ENCODE measurements at places on chromosomes 4 and X.

- no peak for DNase-seq
These were observed 58.7 kb upstream of the EMCN start for GRCh38 chr4:100576570-100576969.

DNA sequence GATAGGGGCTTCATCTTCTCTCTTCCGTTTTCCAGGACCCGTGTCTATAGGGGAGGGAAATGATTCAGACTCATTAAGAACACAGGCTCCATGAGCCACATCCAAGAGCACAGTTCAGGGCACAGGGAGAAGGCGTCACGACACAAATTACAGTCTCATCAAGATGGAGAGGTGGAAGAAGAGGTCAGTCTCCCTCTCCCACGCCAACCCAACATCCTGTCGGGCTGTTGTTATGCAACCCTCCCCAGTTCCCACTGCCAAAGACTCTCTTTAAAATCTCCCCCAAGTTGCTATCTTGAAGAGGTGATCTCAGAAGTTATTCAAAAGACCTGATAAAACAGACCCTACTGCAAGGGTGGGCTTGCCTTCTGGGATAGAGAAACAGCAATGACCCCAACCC is 12.6 kb downstream of the ZMYM3 start:
- DNase-seq: no peak

GRCh38 chr4:158588285-158588684 is 66.6 kb downstream of the RXFP1 start:
- DNase-seq: no peak

DNA sequence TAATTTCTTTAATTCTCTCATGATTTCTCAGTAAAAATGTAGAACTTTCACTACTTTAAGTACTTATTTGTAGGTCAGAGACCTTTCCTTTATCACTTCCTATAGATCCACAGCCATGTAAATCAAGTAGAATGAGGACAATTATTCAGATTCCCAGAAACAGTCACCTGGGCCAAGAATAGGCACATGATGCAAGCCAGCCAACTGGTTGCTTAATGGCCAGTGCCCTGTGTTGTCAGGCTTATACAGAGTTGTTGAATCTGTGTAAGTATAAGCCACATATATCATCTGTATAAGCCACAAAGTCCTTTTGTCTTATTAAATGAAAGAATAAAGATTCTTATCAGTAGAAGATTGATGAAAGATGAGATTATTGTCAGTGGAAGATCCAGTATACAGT is 5.2 kb downstream of the BANK1 start:
- no peak for DNase-seq

DNA sequence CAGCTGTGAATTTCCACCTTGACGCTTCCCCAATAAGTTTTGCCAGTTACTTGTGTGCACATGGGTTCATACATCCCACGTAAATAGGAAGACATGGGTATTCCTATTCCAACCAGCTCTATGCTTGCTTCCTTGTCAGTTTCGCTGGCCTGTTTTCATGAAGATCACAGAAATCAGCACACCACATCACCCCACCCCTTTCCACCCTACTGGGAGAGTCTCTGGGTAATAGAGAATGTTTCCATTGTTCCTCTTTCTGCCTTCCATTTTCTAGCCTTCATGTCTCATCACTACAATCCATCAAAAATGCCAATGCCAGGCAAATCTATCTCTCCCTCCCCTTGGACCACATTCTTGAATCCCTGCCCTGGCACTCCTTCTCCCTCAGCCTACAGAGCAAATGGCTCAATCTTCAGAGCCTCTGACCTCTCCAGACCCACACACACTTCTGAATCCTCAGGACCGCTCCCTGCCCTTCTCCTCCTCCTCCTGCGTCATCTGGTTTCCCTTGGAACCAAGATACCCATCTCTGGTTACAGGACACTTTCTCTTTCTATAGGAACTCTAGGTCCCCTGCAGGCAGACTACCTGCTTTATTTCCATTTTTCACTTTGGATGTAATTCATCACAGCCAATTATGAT is 323.3 kb downstream of the DHX15 start:
- DNase-seq: no peak

- DNase-seq: no peak
These were observed 261.7 kb upstream of the FAM241A start for GRCh38 chr4:111883557-111883999.

- DNase-seq: no peak
These were observed 2.7 kb upstream of the ATP10D start for GRCh38 chr4:47482326-47482725.

DNA sequence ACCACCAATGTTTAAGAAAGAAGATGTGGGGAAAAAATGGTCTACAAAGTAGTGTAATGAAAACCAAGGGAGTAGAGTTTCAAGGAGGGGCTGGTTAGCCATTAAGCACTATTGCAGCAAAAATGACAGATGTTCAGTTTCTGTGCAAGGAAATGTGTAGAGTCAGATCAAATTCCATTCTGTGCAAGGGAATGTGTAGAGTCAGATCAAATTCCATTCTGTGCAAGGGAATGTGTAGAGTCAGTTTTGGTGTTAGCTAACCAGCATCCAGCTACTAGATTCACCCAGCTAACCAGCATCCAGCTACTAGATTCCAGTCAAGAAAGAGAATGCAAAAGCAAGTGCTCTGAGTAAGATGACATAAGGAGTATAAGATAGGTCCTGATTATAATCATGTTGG is 208.8 kb downstream of the COX18 start:
- no peak for DNase-seq

- DNase-seq: no peak
These were observed 349.5 kb downstream of the ZIC3 start for GRCh38 chrX:137915466-137915865.

DNA sequence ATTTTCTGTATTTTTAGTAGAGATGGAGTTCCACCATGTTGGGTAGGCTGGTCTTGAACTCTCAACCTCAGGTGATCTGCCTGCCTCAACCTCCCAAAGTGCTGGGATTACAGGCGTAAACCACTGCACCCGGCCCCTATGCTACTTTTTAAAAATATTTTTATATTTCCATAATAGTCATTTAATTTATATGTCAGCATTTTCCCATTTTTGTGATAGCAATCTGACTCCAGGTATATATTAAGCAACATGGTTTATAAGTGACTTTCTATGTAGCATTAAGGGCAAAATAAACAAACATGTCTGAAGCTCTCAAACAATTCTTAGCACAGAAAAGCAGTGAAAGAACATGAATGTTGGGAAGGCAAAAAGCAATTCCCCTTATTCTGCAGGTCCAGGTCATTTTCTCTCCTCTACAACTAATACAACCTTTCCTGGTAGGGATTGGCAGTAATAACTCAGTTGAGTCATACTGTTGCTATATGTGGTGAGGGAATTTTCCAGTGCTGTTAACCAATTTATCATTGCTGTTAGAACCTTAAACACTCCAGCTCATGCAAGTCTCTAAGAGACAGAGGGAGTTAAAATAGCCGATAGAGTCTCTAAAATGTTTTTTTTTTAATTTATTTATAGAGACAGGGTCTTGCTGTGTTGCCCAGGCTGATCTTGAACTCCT is 24.0 kb downstream of the SMIM14 start:
- DNase-seq: no peak

DNA sequence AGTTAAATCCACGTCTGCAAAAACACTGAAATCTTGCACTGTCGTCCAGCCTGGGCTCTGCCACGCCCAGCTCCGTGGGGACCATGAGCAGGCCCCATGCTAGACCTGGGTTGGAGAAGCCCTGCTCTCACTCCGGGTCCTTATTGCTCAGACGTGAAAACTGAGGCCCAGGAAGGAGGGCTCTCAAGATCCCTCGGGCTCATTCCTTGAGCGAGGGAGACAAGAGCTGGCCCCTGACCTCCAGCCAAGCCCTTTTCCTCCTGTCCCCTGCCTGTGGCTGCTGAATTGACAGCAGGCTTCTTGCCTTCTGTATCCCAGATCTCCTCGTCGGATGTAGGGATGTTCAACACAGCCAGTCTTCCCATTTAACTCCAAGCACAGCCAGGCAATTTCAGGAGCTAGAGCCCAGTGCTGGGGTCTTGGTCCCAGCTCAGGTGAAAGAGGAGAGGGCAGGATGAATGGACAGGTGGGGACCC is 109.5 kb downstream of the CPZ start:
- DNase-seq: no peak

- no peak for DNase-seq
These were observed 184.0 kb downstream of the BMPR1B start for GRCh38 chr4:94941706-94942105.

GRCh38 chrX:134461437-134461836 is 1.5 kb downstream of the HPRT1 start:
- DNase-seq: no peak

GRCh38 chrX:40150503-40150902 is 52.7 kb upstream of the BCOR start:
- DNase-seq: no peak

GRCh38 chr4:128583753-128584712 is 225.5 kb upstream of the JADE1 start:
- no peak for DNase-seq

DNA sequence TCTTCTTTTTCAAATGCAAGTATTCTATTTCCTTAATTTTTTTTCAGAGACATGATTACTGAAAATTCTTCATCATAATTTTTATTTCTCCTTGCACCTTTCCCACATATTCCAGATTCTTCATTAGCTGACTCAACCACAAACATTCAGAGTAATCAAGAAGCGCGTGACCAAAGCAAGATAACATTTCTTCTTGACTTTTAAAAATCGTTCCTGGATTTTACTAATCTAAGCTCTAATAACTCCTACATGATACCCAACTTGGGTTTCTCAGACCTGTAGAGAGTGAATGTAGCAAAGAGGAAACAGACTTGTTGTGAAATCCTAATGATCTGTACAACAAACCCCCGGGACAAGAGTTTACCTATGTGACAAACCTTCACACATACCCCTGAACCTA is 615.0 kb downstream of the TMA16 start:
- DNase-seq: no peak

- peak; percentile 85 for DNase-seq
These were observed 39.4 kb upstream of the NDP start for GRCh38 chrX:44012484-44013096.

DNA sequence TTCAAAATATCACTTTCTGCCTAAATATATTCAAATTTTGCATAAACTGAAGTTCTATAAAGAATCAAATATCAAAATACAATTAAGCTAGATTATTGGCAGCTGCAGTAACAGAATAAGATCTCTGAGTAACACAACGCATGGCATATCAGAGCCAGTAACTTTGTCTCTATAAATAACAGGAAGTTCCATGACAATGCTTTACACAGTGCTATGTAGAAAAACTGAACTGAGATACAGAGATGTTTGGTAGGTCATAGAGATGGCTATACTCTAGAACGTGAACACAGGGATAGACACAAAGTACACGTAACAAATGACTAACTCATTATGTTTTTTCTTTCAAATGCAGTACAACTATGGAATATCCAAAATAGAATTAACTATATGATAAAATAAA is 18.2 kb downstream of the UBE2D3 start:
- no peak for DNase-seq

DNA sequence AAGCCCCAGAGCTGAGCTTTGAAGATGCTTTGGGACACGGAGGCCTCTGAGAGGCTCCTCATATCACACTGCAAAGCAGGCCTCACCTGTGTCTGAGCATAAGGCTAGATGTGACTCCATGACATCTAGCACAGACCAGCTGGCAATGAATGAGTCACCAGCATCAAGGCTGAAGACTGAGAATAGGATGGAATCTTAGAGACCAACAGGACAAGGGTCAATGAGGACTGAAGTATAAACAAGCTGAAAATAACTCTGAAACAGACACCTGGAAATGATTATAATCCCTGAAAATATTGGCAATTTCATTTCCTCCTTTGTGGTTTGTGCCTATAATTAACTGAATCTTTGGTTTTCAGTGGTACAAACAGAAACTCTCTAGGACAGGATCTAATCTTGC is 87.1 kb upstream of the PRPS1 start:
- no peak for DNase-seq
